Stimulated activated CD4-positive, alpha-beta T cell treated with anti-CD3 and anti-CD28 coated beads, TNF-alpha, amount 100 ng/mL, for 24 hours (primary cell): ENCODE measurements at places on chromosomes 3 and 15.

DNA sequence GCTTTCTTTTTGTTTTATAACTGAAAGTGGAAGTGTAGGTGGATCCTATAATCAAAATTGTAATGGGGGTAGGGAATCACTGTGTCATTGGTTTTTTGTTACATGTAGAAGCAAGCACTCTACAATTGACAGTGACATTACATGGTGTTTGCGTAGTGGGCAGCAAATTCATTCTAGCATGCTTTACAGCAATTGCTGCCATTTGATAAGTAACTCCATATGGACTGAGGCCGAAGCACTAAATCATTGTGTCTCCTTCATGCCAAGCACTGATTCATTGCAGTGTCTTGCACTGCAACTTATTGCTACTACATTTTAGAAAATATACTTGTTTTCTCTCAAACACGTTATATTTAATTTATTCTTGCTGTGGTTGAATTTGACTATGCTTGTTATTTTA is 933.9 kb downstream of the NSUN3 start:
- DNase-seq: no peak

DNA sequence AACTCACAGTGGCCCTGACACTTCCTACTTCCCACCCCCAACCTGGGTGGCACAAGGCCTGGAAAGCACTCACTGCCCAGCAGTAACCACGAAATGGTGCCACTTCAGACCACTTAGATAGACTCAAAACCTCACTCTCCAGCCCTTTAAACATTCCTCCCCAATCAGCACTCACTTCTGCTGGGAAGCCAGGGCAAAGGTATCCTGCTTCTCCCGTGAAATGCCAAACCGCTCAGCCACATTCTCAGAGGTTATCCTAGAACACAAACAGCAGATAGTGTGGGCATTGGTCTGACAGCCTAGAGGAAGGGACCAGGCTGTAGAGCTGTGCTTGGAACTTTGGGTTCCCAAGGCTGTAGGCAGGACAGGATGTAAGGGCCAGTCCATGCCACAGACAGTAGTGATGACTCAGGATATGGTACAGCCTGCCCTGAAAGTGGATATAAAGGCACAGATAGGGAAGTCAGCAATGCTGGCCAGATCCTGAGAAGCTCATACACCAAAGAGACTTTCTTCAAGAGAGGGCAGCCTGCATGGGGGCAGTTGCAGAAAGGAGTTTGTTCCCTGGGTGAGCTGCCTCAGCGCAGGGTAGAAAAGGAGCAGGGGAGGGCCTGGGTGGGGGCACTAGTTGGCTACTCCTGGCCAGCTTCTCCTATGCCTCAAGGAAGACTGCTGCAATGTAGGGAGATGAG is 9.2 kb downstream of the ACAA1 start:
- DNase-seq: no peak

DNA sequence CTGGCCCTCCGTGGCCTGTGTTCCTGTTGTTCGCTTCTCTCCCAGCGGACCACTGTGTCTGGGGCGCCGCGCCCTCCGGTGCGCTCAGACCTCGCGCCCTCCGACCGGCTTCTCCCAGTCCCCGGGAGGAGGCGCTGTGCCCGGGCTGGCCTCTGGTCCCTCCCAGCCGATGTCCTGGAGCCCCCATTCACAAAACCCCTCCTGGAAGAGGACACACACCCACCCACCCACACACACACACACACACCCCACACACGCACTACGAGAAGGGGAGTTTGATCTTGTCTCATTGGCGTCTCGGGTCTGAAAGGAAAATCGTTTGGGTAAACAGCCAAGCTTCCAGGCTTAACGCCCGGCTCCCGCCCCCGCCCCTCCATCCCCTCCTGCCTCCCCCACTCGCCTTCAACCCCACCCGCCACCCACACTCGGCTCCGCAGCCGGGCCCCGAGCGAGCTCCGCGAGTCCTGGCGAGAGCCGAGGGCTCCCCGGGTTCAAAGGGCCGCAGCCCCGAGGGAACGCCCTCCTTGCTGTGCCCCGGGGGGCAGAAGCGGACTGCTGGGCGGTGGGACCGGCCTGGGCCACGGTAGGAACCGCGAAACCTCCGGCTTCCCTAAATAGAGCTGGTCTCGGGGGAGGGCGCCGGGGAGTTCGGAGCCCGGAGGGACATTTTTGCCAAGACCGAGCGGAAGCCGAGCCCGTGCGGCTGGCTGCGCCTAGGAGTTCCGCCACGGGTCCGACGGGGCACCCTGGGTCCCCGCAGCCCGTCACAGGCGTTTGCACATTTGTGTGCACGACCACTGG is 23.6 kb downstream of the NR2F2 start:
- DNase-seq: no peak

DNA sequence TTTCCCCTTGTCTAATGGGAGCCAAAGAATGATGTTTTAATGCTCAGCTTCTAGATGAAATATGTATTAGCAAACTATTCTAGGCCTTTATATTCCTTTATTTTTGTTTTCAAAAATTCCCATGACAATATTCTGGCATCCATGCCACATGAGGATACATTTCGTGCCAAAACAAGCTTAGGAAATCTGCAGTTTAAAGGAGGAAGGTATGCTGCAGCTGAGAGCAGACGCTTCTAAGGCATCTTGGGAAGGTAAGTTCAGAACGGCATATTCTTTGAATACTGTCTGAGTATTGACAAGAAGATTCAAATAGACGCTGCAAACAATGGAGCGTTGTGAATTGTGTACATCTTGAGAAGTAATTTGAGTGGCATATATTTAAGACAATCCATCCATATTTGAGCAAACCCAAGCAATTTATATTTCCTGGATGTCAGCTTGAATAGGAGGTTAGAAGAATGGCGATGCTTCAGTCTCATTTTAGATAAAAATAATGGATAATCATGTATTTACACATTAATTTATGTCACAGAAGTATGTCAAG is 158.6 kb downstream of the RAP2B start:
- DNase-seq: no peak

DNA sequence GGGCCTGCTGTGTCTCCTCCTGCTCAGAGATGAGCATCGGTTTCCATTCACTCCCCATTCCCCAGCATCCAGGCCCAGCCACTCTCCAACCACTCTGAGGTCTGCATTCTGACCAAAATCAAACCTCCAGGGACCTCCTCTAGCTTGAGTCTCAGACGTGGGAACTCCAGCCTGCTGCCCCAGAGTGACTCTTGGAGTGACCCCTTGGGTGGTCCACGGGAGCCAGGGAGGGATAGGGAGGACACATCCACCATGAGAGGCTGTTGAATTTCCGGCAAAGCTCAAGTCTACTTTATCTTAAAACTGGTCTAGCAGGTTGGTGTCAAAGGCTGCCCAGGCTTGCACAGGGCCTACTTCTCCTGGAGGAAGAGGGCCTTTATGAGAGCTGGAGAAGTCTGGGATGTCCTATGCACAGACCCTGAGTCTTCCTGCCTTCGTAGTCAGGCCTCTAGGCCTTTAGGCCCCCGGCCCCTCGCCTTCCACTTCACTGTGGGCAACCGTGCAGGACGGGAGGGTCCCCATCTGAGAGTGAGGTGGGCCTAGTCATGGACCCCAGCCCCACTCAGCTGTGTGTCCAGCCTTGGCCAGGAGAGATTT is 8.9 kb downstream of the CISH start:
- DNase-seq: no peak
